ENCODE measurements at places on chromosomes 1 and 21. TPM values are rescaled to one million over a fixed set of nuclear protein-coding genes. Genes with fewer than 3 reads are reported as not detected.

DNA sequence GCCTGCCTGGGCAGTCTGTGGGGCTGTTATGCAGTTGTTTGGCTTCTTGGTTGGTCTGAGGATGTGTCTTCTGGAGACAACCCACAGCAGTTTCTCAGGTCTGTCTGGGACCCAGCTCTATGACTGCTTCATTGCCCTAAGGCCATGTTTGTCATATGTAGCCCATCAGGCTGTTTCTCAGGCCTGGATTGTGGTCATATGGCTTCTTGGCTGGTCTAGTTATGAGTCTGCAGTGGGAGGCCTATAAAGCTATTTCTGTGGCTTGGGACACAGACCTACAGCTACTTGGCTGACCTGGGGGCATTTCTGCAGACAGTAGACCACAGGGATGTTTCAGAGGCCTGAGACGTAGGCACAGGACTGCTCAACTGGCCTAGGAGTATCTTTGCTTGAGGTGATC, 41.5 kb downstream of the CHIA start:
- DNase-seq: no peak

- no peak for DNase-seq
These were observed 13.1 kb upstream of the SLC30A1 start for GRCh38 chr1:211591980-211592493.

DNA sequence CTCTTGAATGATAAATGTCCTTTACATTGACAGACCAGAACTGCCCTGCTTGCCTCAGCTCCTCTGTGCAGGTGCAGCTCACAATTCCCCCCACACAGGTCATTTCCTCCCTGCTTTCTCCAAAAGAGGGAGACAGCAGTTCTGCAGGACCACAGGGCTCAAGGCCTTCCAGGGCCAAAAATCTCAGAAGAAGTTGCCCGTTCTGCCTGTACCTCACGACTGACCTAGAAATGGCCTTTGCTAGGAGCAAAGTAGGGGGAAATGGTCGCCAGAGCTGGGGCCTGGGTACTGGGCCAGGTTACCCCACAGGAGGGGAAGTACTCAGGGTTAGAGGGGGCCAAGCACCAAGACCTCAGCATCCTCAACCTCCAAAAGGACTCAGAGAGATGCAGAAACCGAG, 11.1 kb downstream of the RNU1-2 start:
- DNase-seq: no peak

- DNase-seq: no peak
These were observed 4.8 kb downstream of the CD53 start for GRCh38 chr1:110877776-110878175.

DNA sequence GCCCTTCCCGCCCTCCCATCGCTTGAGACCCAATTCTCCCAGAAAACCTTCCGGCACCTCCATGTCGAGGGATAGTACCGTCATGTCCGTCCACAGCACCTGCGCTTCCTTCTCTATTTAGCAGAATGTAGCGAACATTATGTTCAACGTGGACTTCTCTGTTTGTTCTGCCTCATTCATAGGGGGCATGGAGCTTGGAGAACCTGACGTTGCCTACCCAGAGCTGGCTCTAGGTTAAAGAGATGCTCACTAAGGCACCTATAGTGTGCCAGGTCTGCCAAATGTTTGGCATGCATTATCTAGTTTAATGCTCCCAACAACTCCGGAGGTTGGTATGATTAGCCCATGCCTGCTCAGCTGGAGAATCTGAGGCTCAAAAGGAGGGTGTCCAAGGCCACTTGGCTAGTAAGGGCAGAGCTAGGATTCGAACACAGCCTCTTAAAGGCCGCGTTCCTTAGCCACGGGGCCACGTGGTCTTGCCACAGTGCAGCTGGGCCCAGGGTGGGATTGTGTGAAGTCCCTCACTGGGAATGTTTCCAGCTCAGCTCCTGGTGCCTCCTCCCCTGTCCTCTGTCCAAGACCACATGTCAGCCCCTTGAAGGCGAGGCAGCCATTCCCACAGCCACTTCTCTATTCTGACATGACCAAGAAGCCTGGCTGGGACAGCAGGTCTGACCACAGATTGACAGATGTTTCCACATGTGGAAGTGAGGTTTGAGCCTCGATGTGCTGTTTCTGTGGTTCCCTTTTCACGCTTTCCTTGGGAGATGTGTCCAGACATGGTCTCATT, 57.8 kb downstream of the RUNX3 start:
- no peak for DNase-seq

DNA sequence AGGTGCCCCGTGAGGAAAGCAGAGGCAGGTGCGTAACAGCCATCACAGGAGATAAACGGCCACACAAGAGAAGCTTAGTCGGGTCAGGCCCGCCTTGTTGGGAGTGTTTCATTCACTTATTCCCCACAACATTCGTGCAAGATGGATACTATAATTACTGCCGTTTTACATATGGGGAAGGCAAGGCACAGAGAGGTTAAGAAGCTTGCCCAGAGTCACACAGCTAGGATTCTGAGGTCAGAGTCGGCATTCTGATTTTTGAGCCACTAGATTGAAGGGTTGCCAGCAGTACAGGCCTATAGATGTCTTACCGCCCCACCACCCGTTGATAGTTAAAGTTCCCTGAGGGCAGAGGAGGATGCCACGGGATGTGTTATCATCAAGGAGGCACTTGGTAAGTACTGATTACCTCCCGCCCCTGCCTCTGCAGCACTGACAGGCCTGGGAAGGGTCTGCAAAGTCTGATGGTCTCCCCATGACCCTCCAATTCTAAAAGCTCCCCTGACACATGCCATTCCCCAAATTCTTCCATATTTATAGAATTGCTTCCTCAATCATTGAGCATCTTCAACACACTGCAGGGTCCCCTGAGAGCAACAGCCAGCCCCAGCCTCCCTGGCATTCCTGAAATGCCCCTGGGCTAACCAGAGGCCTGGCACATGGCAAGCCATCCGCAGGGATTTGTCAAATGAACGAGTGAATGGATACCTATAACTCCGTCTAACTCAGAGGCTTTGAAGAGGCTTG, 74.7 kb upstream of the CLDN14 start:
- DNase-seq: peak; percentile 64

GRCh38 chr21:29501451-29501850, 202.7 kb downstream of the BACH1 start:
- no peak for DNase-seq

DNA sequence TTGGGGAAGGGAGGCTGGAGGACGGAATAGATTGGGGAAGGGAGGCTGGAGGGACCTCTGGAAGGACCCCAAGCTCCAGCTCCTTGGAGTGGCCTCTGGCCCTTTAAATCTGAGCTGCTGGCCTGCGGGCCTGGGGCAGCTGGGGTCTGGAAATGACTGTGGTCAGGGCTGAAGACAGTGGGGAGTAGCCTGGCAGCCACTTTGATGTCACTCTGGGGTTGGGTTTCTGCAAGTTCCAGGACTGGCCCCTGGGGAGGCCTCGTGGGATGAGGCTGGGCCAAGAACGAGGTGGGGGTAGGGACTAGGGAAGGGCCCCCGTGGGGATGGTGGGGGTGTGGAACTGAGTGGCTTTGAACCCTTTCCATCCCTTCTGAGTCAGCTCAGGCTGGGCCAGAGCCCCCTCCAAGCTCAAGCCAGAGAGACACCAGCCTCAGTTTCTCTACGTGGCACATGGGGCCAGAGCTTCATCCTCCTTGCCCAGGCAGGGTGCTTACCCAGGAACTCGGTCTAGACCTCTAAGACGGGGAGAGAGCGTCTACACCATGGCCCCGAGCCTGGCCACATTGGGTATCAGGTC, 59.7 kb downstream of the ALPL start:
- no peak for DNase-seq

GRCh38 chr1:224054012-224054411, 59.9 kb upstream of the FBXO28 start:
- no peak for DNase-seq

Gene SPRR2A
- not detected for total RNA-seq

Gene CAMK1G
- 1.5 TPM for total RNA-seq

Gene ZNF648
- not detected for total RNA-seq

Gene YBEY
- total RNA-seq: 16.1 TPM

Gene KMO
- total RNA-seq: not detected
